ENCODE measurements at places on chromosomes 5 and 9.

DNA sequence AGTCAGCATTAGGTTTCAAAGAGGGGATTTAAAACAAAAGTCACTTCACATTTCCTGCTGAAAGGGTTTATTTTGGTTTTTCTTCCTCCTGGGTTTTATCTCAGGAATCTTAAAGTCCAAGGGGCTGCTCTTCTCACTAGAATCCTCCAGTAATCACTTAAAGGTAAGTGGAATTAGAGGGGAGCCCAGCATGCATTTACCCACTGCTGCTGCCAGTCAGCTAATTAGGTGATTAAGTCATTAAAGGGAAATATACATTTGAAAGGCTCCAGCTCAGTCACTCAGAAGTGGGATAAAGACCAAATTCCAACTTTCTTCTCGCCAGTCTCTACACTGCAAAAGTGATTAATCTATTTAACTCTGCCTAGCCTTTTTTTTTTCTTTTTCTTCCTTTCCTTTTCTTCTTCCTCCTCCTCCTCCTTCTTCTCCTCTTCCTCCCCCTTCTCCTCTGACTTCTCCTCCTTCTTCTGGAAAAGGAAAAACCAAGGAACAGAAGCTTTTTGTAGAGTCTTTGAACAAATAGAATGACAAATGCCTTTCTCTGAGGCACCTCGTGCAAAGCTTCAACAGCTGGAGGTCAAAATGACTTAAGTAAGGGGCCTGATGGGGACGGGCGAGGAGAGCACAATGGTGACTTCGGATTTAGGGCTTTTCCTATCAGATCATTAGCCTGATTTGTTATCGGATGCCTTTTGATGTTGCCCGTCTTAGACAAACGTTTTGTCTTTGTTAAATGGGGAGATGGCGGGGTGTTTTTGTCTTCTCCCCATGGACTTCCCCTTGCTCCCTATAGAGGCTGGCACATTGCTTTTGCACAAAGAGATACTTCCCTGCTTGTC lies 617.6 kb downstream of the IRX1 start:
- no peak for DNase-seq

GRCh38 chr5:76074487-76075065 lies 8.6 kb upstream of the SV2C start:
- peak; percentile 12 for DNase-seq

DNA sequence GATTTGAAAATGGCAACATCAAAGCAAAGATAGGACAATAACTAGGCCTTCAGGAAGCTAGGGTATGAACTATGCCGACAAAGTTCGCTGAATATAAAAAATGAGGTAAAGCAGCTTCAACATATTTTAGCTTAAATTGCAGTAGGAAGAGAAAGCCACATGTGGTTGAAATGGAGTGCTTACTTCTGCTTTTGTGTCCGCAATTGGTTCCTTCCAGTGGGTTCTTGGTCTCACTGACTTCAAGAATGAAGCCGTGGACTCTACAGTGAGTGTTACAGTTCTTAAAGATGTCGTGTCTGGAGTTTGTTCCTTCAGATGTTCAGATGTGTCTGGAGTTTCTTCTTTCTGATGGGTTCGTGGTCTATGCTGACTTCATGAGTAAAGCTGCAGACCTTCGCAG lies 95.2 kb downstream of the APTX start:
- no peak for DNase-seq

- DNase-seq = no peak
Measured at GRCh38 chr5:154205441-154206117, 15.0 kb downstream of the GALNT10 start.

GRCh38 chr5:163005949-163006348 lies 431.4 kb upstream of the CCNG1 start:
- no peak for DNase-seq

DNA sequence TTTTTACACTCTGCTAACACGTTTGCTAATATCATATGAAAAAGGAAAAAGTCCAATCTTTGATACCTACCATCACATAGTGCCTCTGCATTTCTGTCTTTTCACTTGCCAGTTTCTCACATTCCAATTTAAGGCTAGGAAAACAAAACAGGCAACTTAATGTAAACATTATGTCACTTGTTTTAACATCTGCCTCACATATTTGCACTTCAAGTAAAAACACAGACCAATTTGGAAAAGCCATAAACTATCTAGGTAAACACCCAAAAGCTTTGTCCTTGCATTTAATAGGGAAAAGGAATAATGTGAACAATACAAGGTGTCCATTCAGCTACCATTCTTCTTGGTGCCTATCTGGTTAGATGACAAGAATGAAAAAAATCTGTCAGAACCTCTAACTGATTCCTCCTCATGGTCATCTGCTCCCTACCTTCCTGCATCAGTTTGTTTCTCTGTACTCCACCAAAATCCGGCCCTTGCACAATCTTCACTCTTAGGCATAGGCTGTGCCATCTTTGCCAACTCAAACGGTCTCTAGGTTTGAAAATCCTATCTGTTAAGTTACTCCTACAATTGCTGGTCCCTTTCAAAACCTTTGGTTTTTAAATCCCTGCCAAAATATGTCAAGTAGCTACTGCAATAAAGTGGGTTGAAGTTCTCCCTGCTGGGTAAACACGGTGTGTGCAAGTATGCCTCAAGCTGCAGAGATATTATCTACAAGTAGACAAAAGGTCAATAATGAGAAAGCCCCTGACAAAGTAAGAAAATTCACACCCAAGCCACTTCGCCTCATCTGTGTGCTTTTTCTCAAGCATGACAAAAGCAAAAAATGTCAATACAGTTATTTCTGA lies 3.4 kb downstream of the TLE1 start:
- no peak for DNase-seq

DNA sequence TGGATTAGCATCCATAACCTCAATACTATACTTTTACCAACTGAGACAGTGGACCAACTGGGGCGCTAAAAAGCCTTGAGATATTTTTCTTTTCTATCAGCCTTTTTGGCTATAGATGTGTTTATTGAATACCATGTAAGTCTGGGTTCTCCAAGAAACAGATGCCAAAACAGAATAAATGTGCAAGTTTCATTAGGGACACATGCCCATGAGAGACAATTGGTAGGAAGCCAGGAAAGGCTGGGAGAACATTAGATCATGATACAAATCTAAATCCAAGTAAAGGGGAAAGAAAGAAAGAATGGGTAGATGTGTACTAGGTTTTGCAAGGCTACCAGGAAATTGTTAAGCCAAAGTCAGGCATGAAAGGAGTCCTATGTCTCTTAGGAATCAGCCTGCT lies 152.5 kb downstream of the KCTD16 start:
- DNase-seq = no peak

DNA sequence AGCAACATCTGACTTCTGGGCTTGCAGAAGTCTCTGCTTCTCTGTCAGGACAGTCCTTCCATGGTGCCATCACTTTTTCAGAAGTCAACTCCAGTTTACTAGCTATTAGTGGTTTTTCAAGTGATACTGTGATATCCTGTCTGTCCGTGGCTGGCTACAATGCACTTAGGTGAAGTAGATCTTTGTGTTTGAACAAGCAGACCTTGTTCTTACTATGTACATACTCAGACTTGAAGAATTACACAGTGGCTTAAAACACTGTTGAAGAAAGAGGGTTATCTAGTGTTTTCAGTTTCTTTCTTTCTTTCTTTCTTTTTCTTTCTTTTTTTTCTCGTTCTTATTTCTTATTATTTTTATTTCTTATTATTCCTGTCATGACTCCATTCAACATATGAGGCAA lies 228.7 kb downstream of the NTRK2 start:
- DNase-seq = no peak

DNA sequence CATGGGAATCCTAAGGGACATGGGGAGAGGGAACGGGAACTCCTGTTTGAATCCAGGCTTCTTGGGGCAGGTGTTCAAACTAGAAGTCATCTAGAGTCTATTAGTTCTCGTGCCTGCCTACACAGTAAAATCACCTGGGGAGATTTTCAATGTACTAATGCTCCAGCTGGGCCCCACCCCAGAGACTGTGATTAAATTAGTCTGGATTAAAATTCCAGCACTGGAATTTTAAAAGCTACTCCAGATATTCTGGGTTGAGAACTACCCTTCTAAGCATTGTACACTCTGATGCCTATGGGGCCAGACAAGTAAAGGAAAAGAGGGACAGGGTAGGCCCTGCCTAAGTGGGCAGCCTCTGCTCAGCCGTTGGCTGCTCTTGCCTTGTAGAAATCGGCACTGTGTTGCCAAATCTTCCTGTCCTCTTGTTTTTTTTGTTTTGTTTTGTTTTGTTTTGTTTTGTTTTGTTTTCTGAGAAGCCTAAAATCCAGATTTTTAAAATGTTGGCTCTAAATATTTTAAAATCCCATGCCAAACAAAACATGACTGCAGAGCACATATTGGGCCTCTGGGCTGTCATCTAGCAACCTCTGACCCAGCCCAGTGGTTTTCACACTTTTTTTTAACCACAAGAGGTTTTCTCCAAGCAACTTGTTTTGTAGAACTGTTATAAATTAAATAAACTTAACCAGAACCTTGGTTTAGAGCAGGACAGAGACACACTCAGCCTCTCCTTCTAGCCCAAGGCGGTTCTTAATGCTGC lies 29.0 kb downstream of the ADRB2 start:
- DNase-seq = no peak

DNA sequence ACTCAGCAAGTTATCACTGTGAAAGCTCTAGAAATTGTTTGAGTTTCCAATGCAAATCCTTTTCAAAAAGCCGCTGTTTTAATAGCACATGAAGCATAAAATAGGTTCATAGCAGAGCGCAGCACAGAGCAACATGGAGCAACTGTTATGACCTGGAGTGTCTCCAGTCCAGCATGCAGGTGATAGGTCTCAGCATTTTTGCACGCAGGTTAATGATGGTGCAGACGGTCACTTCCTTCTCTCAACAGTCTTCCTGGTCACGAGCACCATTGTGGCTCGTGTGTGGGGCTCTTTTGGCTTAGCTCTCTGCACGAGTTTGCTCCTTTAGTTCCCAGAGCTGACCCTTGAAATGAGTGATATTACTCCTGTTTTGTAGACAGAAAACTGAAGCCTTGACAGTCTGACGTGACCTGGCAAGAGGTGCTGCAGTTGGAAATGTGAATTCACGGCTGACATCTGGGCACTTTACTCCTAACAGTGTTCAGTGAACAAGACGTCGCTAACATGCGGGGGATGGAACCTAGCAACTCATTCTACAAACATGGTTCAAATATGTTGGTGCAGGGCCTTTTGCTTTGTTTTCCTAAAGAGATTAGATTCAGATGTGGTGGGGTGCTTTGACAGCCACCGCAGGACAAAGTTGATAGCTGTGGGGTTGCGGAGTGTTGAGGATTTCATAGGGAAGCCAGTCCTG lies 10.0 kb downstream of the TENT4A start:
- DNase-seq = no peak

- no peak for DNase-seq
Measured at GRCh38 chr9:78821126-78821822, 524.3 kb downstream of the PSAT1 start.

GRCh38 chr9:92613268-92614122 lies 56.4 kb downstream of the IPPK start:
- DNase-seq = no peak

DNA sequence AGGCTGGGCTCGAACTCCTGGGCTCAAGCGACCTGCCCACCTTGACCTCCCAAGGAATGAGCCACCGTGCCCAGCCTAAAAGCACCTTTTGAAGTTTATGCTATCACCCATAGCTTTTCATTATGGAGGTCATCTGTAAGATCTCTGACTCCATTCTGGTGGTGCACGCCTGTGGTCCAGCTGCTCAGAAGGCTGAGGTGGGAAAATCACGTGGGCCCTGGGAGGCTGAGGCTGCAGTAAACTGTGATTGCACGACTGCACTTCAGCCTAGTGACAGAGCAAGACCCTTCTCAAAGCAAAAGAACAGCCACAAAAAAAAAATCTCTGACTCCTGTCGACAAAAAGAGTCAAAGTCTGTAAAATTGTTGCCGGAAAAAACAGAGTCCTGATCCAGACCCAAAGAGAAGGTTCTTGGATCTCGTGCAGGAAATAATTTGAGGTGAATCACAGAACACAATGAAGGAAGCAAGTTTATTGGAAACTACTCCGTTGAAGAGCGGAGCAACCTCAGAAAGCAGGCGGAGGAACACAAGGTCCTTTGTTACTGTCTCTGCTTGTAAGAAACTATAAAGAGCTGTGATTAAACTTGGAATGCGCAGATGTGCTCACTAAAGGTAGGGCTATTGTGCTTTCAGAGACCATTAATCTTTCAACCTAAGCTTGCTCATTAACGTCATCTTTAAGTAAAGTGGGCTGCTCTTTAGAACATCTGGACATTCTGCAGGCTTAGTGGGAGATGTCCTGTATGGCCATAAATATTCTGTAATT lies 2.0 kb upstream of the HAUS6 start:
- DNase-seq = no peak

DNA sequence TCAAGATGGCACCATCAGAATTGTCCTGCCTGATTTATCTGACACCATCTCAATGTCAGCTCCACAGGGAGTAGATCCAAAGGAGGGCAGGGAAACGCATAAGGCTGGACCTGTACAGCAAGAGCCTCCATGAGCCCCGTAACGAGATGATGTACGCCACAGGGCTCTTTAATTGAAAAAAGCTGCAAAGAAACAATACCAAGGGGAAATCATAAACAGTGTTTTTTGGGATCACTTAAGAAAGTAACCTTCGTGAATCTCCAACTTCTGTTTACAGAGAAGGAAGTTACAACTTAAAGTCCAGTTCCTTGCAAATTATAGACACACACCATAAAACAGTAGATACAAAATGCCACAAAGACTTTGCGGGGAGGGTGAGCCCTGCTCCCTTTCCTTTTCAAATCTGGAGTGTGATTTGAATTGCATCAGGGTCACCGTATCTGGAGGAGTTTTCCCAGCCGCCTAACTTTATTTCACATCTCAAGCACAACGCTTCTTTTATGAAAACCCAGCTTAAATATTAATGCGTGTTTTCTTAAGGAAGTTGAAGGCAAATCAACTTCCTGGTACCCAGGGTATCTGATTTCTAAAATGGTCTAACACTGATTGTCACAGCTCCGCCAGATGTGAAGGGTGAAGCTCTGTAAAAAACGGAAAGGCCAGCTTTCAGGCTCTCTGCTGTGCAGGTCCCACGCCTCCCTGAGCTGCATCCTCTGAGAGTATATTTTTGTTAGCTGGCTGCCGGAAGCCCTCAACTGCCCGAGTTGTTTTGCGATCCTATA lies 88.9 kb downstream of the EBF1 start:
- no peak for DNase-seq

- DNase-seq = no peak
Measured at GRCh38 chr9:89001917-89002540, 10.8 kb downstream of the S1PR3 start.

DNA sequence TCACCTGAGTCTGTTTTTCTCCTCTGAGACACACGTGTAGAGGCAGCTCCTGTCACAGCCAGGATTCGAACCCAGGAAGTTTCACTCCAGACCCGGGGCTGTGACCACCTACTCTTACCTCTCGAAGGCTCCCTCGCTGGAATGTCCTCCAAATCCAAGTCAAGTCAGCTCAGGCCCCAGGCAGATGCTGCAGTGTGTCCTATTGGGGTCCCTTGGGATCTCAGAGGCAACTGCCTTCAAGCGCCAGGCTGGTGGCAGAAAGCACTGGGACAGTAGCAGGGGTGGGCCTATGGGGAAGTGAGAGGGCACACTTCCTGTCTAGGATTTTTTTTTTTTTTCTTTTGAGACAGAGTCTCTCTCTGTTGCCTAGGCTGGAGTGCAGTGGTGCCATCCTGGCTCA lies 762 bp upstream of the ST6GALNAC4 start:
- no peak for DNase-seq
